Cortex of kidney (tissue), 1 donor: ENCODE measurements at places on chromosomes 16 and 17.

GRCh38 chr16:50467943-50468748, 80.0 kb upstream of the NKD1 start:
- DNase-seq = no peak

DNA sequence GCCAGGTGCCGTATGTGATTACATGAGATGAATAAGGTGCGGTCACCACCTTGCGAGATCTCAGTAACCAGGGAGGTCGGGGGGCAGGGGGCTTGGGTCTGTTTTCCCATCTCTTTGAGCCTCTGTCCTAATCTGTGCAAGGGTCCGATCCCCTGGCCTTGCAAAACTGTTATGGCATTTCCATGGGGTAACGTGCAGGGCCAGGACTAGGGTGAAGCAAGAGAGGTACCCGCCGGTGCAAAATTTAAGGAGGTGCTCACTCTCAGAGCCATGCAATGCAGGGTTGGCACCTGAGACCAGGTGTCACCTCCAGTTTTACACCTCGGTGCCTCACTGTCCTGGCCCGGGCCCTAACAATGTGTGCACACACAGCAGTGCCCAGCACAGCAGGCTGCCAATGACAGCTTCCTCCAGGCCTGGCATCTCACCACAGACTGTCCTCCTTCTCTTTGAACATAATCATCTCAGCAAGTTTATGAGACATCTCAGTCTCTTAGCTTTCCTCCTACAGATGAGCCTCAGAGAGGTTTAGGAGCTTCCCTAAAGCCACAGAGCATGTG, 43.6 kb downstream of the C16orf95 start:
- DNase-seq = no peak

GRCh38 chr16:11327277-11328171, 17.7 kb upstream of the RMI2 start:
- DNase-seq = no peak

DNA sequence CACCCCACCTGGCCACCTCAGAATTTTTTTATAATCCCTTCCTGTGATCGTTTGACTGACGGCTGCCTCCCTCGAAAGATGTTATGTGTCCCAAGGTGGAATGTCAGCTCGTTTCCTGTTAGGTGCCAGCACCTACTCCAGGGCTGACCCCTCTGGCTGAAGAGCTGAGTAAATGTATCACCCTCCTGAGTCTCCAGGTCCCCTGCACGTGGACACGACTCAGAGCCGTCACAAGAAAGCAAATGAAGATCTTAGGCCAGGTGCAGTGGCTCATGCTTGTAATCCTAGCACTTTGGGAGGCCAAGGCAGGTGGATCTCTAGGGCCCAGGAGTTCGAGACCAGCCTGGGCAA, 273.2 kb downstream of the C16orf95 start:
- DNase-seq = no peak

- no peak for DNase-seq
Measured at GRCh38 chr17:65121916-65122806, 15.0 kb upstream of the RGS9 start.

DNA sequence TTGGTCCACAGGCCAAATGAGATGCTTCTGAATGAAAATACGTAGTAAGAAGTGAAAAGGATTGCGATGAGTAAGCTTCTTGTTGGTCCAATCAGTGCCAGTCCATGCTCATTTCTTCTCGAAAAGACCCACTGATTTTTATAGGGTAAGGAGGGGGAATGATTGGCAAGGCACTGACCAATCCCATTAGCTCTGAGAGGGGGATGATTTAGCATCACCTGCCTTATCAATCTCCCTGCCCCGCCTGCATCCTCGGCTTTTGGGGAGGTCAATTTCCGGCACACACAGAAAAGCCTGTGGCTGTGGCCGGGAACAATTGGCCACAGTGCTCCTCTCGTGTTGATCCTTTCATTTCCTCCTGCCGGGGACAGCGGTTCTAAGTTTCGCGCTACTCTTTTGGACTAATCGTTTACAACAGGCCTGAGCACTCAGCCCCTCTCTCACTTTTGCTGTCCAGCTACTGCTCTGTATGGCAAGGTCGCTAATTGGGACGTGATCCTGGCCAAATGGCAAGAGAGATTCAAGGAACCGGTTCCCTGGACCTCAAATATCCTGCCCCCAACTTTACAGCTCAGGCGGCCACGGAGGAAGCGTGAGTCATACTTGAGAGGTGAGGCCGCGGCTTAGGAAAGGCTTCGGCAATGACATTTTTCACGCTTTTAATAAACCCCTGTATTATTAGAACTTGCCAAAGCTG, 43.1 kb downstream of the TBX4 start:
- DNase-seq = no peak

DNA sequence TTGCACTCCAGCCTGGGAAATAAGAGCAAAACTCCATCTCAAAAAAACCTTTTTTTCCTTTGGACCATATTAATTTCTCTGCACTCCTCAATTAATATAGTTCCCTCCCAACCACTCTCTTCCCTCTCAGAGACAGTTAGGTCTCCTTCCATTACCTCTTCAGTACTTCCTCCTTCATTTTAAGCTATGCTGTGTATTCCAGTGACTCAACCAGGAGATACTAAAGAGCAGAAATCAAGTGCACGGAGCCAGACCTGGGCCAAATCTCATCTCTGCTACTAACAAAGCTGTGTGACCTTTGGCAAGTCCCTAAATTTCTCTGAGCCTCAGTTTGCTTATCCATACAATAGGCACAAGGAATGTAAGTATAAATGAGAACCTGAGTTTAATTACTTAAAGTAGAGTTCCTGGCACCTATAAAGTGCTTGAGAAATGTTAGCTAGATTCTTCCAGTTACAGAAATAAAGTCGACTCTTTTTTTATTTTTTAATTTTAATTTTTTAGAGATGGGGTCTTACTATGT, 8.5 kb downstream of the PECAM1 start:
- DNase-seq = no peak

DNA sequence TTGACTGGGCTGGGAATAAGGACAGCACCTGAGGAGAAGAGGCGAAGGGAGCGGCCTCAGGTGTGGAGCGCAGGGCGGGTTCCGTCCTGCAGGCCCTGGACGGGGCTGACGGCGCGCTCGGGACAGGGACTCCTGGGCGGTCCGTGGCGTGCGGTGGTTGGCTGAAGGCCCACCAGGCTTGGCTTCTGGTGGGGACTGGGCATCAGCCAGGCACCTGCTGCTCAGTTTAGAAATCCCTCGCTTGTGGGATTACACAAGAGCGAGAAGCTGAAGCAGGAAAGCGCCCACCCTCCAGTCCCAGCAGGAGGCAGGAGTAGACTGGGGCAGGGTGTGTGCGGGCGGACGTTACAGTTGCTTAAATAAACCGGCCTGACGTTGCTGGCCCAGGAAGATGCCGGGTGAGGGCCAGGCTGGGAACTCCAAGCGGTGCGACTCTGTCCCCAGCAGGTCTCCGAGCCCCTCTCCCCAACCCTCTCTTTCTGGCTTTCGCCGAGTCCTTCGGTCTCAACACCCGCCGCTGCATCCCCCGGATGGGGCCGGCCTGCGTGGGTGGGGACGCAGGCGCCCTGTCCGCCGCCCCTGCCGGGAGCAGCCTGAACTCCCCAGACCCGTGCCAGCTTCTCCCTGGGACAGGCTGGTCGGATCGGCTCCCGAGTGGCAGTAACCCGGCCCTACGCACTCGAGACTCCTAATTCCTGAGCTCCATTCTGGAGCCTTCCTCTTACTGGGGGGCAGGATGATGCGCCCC, 639 bp downstream of the MIF4GD start:
- DNase-seq = no peak

- peak; percentile 27 for DNase-seq
Measured at GRCh38 chr16:67884684-67885083, at the start of gene NRN1L. Gene NRN1L, plus strand, starts transcription at chr16:67884885. Its CDS starts 19 bp downstream, at chr16:67884904.

GRCh38 chr16:89150090-89150835, 21.3 kb upstream of the CDH15 start:
- DNase-seq = no peak

DNA sequence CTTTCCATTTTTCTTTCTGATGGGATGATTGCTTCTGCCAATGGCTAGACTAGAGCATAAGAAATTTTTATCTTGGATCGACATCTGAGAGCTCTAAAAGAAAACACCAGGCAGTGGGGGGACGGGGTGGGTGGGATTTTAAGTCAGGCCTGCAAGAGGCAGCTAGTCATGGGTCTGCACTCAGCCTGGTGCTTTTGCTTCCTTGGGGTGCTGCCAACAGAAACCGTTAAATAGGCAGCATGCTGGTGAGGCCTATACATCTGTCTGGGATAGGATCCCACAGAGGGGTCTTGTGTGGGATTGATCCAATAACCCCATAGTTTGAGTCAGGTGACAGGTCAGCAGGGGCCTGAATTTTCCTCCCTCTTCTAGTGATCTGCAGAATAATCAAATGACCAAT, 26.9 kb downstream of the ZNRF1 start:
- DNase-seq = no peak

DNA sequence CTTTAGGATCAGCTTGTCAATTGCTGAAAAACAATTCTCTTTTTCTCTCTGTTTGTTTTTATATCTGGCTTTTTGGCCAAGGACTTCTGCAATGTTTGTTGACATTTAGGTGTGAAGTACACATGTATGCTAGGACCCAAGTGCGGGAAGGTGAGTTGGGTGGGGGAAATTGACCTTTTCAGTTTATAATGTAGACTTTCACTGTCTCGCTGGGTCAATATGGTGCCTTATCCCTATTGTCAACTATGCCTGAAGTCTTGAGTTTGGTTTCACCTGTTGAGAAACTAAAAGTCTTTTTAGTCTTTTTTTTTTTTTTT, 9.5 kb downstream of the WWP2 start:
- no peak for DNase-seq

DNA sequence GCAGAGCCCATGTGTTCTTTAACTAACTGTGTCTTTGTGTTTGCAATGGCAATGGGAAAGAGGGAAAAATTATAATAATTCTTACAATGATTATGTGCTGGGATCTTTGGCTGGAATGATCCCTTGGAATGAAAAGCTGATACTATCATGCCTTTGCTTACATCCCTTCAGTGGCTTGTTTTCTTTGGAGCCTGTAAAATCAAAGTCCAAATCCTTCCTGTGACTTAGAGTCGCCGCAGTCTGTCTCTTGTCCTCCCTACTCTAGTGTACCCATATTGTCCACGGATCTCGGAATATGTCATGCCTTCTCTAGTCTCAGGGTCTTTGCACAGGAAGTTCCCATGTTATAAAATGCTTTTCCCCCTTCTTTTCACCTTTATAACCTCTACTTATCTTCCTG, 111.7 kb upstream of the MAF start:
- DNase-seq = no peak

- DNase-seq = no peak
Measured at GRCh38 chr16:73059779-73060615, 12.1 kb upstream of the ZFHX3 start.

GRCh38 chr17:64599187-64599676, 62.9 kb downstream of the SMURF2 start:
- DNase-seq = no peak

DNA sequence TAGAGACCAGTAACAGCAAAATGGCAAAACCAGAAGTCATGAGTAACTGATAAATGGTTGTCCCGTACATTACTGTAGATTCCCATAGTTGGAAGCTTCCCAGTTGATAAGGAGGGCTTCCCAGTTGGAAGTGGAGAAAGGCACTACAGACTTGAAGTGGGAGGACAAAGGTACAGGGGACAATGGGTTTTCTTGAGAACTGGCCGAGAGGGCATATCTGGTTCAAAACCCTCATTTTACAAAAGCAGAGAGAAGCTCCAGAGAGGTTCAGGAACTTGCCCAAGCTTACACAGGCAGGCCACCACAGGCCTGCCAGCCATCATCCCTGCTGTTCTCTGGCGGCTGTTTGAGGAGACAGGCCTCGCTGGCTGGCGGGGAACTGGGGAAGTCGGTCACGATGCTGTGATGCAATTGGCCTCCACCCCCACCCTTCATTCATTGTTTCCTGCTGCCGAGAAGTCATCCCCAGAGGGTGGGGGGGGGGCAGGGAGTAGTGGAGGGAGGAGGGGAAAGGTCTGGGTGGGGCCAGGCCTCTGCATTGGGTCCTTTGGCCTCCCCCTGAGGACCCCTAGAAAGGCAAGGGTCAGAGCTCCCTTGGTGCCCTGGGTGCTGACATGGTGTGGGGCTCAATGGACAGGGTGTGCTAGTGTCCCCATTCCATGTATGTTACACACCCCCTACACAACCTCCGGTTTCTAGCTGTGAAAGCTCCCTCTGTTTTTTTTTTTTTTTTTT, 3.0 kb downstream of the UBALD2 start:
- DNase-seq = no peak

DNA sequence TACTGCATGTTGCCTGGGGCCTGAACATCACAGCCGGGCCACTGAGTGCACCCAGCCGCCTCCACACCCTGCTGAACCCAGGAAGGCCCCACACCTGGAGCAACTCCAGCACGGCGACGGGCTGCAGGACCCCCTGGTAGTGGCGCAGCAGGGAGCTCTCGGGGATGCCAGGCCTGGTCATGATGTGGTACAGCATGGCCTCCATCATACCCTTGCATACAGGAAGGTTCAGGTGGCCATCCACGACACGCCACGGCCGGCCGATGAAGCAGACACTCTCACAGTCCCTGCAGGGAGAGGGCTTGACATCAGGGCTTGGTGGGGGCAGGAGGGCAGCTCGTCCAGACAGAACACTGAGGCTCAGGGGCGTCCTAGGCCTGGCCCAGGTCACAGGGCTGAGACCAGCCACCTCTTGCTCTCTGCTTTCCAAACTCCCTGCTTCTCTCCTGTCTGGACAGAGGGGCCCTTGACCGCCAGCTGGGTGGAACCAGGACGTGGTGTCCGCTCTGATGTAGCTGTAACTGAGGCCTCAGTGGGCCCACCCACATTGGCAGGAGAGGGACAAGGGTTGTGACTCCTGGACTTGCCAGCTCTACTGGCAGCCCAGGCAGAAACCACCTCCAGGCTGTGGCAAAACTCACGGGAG, 60.3 kb downstream of the IL21R start:
- DNase-seq = no peak

DNA sequence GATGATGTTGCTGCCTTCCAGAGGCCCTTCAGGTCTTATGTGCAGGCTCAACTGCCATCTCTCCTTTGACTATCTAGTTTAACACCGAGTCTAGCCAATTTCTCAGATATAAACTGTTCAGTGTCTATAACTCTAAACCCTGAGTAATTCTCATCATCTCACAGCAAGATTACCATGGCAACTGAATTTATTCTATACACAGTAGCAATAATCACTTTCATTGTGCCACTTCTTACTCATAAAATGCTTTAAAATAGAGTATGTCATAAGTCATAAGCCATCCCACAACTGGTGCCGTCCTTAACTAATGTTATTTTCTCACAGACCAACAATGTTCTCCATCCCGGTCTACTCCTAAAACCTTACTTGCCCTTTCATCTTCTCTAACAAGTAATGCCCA, 45.0 kb downstream of the SYNRG start:
- DNase-seq = no peak

GRCh38 chr17:67438667-67439066, 61.6 kb downstream of the PITPNC1 start:
- no peak for DNase-seq

DNA sequence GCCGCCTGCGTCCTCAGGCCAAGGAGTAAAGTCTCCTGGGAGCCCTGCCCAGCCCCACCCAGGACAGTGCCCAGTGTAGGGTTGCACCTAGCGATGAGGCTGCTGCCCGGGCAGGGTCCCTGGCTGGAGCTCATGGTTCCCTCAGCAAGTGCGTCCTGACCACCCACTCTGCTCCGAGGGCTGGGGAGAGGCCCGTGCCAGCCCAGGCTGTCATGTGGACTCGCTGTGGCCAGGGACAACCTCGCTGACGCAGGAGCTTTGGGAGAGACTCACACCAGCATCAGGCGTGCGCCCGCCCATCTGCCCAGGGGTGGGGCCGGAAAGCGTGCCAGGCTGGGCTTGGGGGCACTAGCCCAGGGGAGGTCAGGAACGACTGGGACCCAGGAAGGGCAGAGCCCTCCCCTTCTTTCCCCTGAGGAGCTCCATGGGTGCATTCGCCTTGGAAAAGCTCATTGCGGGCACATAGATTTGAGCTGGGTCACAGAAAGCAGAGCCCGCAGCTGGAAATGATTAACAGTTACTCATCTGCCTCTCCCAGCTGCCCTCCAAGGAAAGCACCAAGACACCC, 19.7 kb downstream of the DPEP1 start:
- no peak for DNase-seq
